ENCODE measurements at places on chromosomes 5 and 9. TPM values are rescaled to one million over a fixed set of nuclear protein-coding genes. Genes with fewer than 3 reads are reported as not detected.

DNA sequence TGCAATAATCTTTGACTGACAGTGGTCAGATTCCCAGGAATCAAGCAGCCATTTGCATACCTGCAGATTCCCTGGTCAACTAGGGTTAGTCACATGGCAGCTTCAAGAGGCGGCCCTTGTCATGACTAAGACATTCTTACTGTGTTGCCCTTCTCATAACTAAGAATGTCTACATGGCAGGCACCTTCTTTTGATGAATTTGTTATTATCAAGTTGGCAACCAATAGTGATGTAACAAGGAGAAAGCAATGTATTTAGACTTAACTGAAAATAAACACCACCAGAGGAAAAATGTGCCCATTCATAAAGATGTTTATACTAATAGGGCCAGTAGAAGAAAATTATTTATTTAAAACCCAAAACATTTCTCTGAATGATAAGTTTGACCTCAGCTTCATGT is 215.6 kb downstream of the TLE1 start:
- DNase-seq: no peak

GRCh38 chr5:156147261-156147943 is 179.6 kb upstream of the SGCD start:
- no peak for DNase-seq

GRCh38 chr9:976943-977837 is 735 bp downstream of the DMRT3 start:
- no peak for DNase-seq

DNA sequence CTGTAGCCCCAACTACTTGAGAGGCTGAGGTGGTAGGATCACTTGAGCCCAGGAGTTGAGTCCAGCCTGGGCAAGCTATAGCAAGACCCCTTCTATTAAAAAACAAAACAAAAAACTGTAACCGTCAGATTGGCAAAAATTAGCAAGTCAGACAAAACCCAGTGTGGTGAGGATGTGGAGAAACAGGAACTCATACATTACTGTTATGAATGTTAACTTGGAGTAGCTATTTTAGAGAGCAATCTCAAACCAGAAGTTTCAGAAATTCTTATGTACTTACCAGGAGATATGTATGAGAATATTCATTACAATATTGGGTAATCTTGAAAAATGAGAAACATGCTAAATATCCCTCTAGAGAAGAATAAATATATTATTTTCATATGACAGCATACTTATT is 120.3 kb downstream of the INVS start:
- no peak for DNase-seq

GRCh38 chr9:89375191-89375760 is 57.0 kb downstream of the SECISBP2 start:
- no peak for DNase-seq

- DNase-seq: no peak
Measured at GRCh38 chr5:158805195-158805594, 294.5 kb downstream of the EBF1 start.

DNA sequence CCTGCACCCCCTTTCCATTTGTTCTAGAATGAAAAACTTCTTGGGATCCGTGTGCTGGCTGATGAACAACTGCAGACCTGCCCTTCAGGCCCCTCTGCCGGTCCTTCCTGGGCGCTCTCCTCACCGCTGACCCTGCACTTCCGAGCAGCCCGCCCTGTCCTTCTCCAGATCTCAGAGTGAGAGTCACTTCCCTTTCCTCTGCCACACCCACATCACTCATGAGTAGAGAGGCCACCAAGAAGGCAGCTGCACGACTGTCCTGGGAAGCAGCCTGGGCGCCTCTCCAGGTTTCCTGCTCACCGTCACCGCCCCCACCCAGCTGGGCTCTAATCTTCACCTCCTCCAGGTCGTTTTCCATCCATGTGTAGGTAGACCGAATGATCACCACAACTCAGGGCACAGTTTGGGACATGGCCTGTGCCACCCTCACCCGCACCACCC is 35.0 kb upstream of the NSMF start:
- no peak for DNase-seq

DNA sequence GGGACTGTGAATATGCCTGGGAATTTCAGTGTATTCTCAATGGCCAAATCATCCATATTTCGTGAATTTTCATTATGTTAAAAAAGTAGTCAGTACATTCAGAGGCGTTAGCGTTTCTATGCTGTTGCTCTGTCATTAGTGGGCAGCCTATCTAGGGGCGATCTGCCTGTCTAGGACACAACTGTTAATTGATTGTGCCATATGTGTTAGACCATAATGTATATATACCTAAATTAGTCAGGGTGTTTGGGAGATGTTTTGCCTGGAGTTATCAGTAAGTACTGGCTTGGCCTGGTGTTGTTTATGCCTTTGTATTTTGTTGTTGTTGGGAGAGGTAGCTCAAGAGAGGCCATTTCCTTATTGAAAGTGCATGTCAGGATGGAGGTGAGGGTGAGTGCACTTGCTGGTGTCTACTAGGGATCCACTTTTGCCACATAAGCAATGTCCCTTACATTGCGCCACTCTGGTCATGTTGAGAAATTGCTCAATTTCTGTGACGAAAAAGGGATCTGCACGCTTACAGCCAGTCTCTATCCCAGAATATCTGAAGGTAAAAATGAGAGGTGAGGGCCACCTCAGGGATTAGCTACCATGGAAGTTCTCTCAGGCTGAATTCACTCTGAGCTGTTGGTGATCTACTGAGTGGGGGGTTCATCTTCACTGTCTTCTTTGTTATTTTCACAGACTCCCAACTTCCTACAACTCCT is 123.3 kb downstream of the ST8SIA4 start:
- DNase-seq: no peak

DNA sequence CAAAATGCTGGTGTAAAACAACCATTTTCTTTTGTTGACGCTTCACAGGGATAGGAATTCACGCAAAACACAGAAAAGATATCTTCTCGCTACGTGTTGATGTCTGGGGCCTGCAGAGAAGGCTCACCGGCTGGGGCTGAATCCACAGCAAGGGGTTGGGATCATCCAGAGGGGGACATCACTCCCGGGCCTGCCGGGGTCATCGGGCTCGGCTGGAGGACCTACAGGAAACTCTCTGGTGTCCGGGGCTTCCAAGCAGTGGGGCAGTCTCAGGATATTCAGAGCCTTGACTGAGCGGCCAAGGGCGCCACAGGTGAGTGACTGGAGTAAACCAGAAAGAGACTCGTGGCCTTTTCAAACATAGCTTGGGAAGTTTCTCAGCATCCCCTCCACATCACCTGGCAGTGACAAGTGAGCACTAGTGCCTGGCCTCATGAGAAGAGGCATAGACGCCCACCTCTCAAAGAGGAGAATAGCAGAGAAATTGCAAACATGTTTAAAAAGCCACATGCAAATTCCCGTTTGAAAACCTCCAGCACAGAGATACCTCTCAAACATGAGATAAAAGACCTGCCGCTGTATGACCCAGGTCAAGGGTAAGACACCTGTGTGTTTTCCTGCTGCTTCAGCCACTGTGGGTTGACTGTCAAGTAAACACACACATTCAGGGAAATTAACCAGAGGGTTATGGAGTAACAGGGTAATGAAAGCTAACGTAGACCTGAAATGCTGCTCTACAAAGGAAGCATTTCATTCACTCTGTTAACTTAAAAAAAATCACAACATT is 50.8 kb upstream of the SIMC1 start:
- no peak for DNase-seq

GRCh38 chr5:92560698-92561401 is 1020.2 kb downstream of the NR2F1-AS1 start:
- DNase-seq: no peak

- DNase-seq: peak; percentile 80
Measured at GRCh38 chr9:35537913-35538312, 48.0 kb downstream of the RUSC2 start.

- peak; percentile 35 for DNase-seq
Measured at GRCh38 chr9:118522093-118523028, 818.2 kb downstream of the TLR4 start.

DNA sequence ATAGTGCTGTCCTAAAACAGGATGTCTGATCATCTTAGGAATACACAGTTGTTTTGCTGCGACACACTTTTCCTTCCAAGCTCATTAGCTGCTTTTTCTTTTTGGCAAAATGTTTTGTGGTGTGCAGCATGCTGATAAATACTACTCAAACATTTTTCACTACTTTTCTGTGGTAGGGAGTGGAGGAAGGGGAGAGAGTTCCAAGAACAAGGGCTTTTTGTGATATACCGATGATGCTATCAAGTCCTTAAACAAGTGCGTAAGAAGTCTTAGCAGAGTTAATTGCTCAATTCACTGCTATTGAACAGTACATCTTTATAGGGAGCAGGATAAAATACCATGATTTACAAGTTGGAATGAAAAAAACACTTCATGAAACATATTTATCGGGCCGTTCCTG is 23.6 kb upstream of the TEK start:
- no peak for DNase-seq

DNA sequence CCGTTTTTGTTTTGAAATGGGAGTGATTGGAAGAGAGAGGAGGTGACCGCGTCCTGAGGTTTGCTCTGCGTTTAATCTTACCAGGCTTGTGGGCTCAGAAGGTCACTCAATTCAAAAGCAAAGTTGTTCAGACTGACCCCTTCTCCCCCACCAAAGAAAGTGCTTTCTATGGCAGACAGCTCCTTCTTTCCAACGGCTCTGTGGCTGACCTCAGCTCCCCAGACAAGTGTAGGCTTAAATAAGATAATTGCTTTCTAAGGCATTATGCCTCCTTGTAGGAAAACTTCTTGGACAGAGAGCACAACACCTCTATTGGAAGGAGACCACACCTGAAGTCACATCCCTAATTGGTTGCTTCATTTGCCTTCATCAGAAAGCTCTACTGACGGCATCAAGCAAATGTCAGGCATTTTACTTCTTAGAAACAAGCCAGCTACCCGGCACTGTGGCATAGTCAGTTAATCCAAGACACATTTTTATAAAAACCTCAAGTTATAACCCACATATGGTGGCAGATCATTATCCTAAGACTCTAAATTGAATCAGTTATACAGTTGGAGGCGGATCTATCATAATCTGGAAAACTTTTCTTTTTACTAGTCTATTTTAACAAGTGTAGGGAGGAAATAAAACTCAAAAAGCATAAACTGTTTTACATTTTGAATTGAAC is 94.9 kb downstream of the TMEM174 start:
- DNase-seq: no peak

- DNase-seq: no peak
Measured at GRCh38 chr9:88429595-88430430, 41.6 kb downstream of the SPIN1 start.

GRCh38 chr5:180119903-180120236 is 48.3 kb upstream of the RNF130 start:
- DNase-seq: peak; percentile 39

DNA sequence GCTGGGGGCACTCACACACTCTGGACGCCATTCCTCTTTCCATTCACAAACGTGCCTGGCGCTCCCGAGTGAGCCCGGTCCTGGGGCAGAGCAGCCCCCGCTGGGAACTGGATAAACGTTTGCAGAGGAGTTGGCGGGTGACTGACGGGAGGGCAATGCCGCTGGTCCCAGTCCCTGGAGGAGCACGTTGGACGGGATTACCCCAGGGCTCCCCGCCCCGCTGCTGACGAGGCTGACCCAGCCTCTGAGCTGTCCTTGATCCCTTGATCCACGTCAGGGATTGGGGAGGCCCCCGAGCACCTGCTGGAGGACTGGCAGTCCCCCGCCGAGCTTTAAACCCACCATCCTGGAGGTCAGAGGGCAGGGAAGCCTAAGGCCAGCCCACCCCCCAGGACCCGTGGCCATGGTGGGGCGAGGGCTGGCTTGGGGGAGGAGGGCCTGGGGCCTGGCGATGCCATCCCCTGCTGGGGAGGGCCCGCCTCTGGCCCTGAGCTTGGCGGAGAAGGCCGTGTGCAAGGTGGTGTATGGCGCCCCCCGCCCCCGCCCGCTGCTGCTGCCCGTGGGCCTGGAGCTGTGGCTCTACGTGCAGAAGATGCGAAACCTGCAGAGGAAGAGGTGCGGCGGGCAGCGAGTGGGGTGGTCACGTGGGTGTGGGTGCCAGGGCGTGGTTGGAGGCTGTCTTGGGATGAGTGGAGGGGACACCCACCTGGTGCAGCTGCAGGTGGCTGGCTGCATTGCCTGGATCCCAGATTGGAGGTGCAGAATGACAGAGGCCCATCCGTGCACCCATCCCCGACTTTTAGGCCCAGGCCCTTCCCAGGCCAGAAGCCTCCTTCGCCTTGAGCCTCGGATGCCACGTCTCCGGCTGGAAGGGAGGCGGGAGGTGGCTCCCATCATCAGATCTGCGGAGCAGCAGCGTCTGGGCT is 4.5 kb downstream of the GPSM1 start:
- no peak for DNase-seq

- no peak for DNase-seq
Measured at GRCh38 chr5:94707359-94707758, 88.9 kb downstream of the SLF1 start.

DNA sequence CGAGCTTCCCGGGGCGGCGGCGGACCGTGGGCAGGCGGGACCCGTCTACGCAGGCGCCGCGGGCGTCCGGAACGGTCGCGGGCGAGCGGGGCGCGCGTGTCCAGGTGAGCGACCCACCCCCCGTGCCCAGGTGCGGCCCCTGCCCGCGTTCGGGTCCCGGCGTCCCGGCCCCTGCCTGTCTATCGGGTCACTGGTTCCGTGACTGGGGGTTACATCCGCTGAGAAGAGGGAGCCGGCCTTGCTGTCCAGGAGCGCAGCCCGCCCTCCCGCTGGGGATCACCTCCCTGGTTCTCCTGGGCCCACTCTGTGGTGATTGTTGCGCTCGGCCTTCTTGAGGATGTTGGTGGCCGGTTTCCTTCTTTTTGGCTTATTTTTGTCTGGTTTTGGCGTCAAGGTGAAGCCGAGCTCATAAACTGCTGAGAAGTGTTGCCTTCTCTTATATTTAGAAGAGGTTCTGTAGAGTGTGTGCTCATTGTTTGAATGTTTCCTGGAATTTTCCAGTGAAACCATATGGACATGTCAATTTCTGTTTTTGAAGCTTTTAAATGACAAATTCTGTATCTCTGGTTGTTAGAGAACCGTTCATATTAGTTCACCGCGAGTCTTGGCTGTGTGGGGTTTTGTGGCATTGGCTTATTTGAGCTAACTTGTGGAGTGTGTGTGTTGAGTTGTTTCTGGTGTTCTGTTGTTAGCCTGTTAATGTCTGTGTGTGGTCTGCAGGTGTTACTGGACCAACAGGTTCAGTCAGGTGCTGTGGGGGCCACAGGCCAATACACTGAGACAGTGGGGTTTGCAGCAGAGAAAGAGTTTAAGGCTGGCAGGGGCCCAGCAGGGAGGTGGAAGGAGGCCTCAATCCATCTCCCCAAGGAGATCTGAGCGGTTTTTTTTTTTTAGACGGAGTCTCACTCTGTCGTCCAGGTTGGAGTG is 621 bp downstream of the CEP72 start:
- peak; percentile 11 for DNase-seq

PCDHGB7 gene
- 13.5 TPM for total RNA-seq

APBA1 gene
- total RNA-seq: 6.2 TPM

SAXO1 gene
- total RNA-seq: not detected

LYSMD3 gene
- total RNA-seq: 23.3 TPM

SOHLH1 gene
- total RNA-seq: not detected

TPM2 gene
- 923 TPM for total RNA-seq

DBH gene
- 0.08 TPM for total RNA-seq

SPATA6L gene
- total RNA-seq: 2.1 TPM

OLFML2A gene
- total RNA-seq: 68.8 TPM

ANKRD34B gene
- total RNA-seq: not detected
